Spinal cord (tissue), 10 donors: ENCODE measurements at places on chromosomes 1 and 21.
A peak's percentile ranks its signal among the peaks of the same experiment; 100 is the strongest.

GRCh38 chr1:50155541-50155940 lies 46.8 kb downstream of the ELAVL4 start:
- no peak overlapping the region for H3K27ac ChIP-seq
- no peaks in the 10 kb centered on the region for H3K4me1 ChIP-seq
- H3K27me3 ChIP-seq = no peaks in the 10 kb centered on the region
- no peak for DNase-seq
- H3K36me3 ChIP-seq = no peaks in the 10 kb centered on the region
- H3K4me3 ChIP-seq = no peak overlapping the region

- peak overlapping the region; percentile 47 for H3K27ac ChIP-seq
- DNase-seq = peak; percentile 81
- no peaks in the 10 kb centered on the region for H3K36me3 ChIP-seq
- H3K4me1 ChIP-seq = peaks cover 35% of the 10 kb centered on the region
These were observed 1.7 kb upstream of the KIF26B start for GRCh38 chr1:245153081-245153551.

DNA sequence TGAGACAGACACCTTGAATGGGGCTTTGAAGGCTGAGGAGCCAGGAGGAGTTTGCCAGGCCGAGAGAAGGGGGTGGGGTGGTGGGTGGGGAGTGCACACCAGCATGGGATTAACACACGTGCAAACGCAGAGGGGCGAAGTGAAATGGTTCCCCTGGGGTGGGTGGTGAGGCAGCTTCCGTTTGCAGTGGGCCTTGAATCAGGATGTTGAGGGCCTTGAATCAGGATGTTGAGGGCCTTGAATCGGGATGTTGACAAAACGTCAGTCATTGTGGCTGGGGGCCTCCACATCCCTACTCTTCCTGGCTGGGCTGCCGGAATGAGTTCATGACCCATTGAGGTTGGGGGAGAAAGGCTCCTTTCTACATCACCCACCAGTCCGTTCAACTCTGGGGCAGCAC lies 16.6 kb downstream of the LDLRAP1 start:
- H3K27me3 ChIP-seq = no peaks in the 10 kb centered on the region
- H3K36me3 ChIP-seq = peaks cover 24% of the 10 kb centered on the region
- peaks cover 51% of the 10 kb centered on the region for H3K4me1 ChIP-seq
- H3K27ac ChIP-seq = peak overlapping the region; percentile 22
- H3K4me3 ChIP-seq = no peak overlapping the region

GRCh38 chr1:201648907-201649721 lies 110.2 kb downstream of the NAV1 start:
- peak overlapping the region; percentile 96 for H3K27ac ChIP-seq
- H3K4me3 ChIP-seq = peak overlapping the region; percentile 79
- peak; percentile 85 for DNase-seq
- peaks cover 6% of the 10 kb centered on the region for H3K36me3 ChIP-seq
- H3K4me1 ChIP-seq = peaks cover 60% of the 10 kb centered on the region
- peaks cover 5% of the 10 kb centered on the region for H3K27me3 ChIP-seq

GRCh38 chr21:20968391-20968790 lies 29.8 kb upstream of the NCAM2 start:
- peak; percentile 42 for DNase-seq
- no peak overlapping the region for H3K4me3 ChIP-seq

GRCh38 chr1:224733027-224733911 lies 117.2 kb downstream of the CNIH3 start:
- H3K27me3 ChIP-seq = no peaks in the 10 kb centered on the region
- no peaks in the 10 kb centered on the region for H3K36me3 ChIP-seq
- DNase-seq = peak; percentile 41
- H3K4me1 ChIP-seq = peaks cover 12% of the 10 kb centered on the region

DNA sequence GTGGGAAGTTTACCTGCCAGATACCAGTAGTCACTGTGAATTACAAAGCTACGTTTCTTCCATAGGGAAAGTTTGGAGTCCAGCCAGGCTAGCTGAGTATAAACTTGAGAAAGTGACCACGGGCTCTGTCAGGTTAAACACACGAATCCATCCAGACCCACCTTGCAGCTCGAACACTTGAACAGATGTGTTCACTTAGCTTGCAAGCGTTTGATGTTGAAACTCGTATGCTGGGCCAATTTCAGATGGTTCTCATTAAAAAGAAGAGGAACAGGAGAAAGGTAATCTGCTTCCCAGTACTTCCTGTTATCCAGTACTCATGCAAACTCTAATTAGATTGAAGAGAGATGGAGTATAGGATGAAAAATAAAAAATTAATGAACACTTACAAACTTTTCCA lies 636.4 kb downstream of the SMYD3 start:
- no peak overlapping the region for H3K4me3 ChIP-seq
- no peak for DNase-seq
- no peak overlapping the region for H3K27ac ChIP-seq
- H3K27me3 ChIP-seq = no peaks in the 10 kb centered on the region

DNA sequence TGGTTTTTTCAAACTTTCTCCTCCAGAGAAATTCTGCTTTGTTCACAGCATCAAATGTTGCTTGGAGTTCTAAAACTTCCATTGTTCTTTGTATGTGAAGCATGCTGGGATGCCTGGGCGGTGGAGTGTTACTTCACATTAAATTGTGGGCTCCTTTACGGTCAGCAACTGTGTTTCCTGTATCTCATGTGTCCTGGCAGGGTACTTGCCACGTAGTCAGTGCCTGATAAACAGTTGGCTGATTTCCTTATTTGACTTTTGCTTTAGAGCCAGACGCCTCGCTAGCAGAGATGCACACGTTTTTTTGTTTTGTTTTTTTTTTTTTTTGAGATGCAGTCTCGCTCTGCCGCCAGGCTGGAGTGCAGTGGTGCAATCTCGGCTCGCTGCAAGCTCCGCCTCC lies 96.7 kb downstream of the UCK2 start:
- DNase-seq = no peak
- H3K4me1 ChIP-seq = no peaks in the 10 kb centered on the region
- no peaks in the 10 kb centered on the region for H3K27me3 ChIP-seq

DNA sequence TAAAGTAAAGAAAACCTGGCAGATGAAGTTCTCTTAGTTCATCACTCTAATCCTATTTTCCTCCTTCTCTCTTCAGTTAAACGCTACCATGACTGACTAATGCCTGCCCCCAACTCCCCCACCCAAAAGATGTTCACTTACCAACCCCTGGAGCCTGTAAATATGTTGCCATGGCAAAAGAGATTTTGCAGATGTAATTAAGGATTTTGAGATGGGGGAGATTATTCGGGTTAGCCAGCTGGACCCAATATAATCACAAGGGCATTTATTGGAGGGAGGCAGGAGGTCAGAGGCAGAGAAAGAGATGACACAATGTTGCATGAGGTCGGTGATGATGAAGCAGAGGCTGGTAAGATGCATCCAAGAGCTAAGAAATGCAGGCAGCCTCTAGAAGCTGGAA lies 69.3 kb upstream of the PPP2R5A start:
- H3K27me3 ChIP-seq = no peaks in the 10 kb centered on the region
- no peaks in the 10 kb centered on the region for H3K36me3 ChIP-seq
- H3K4me1 ChIP-seq = no peaks in the 10 kb centered on the region
- no peak for DNase-seq

DNA sequence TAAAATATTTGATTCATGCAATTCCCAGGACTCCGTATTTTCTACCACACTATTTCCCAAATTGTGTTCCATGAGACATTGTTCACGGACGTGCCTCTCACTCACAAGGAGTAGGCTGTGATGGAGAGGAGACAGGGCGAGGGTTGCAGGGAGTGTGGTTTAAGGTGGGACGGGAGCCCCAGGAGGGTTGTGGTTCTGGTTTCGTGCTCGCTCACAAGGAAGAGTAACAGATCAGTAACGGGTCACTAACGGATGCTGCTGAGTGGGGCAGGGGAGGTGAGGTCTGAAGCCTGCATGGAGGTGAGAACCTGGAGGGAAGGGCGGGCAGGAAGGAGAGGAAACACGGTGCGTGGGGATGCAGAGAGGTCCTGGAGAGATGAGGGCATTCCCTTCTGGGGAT lies 28.8 kb downstream of the TFF3 start:
- no peak overlapping the region for H3K4me3 ChIP-seq
- DNase-seq = no peak
- no peak overlapping the region for H3K27ac ChIP-seq
- peaks cover under 1% of the 10 kb centered on the region for H3K4me1 ChIP-seq
- H3K27me3 ChIP-seq = no peaks in the 10 kb centered on the region
- H3K36me3 ChIP-seq = peaks cover 66% of the 10 kb centered on the region

DNA sequence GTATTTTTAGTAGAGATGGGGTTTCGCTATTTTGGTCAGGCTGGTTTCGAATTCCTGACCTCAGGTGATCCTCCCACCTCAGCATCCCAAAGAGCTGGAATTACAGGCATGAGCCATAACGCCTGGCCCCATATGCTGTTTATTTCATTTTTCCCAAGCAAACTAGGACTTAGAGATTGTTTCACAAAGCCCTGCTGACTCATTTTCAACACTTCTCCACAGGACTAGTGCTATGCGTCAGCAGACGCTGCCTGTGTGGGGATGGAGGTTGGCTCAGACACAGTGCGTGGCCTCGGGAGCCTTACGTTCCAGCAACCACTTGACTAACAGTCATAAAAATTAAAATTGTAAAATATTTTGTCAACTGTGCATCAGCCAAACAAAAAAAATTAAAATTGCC lies 22.7 kb downstream of the PKNOX1 start:
- no peak overlapping the region for H3K27ac ChIP-seq
- peaks cover 11% of the 10 kb centered on the region for H3K4me1 ChIP-seq
- no peaks in the 10 kb centered on the region for H3K27me3 ChIP-seq
- no peak for DNase-seq

DNA sequence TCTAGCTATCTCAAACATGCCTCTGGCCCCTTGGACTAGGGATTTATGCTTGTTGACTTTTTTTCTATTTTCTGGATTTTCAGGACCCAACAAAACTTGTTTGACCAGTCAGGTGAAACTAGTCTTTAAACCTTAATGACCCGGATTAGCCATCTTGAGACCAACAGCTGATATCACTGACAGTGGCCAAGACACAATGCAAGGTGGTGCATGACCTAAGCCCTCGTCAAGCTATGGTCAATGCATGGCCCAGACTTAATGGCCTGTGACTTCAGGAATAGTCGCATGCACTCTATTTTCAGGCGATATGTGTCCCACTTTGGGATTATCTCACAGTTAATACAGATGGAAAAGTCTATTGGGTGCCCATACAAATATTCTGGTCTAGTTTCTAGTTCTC lies 190.4 kb downstream of the ZBTB18 start:
- no peak overlapping the region for H3K27ac ChIP-seq
- no peak for DNase-seq
- no peak overlapping the region for H3K4me3 ChIP-seq
- no peaks in the 10 kb centered on the region for H3K27me3 ChIP-seq

DNA sequence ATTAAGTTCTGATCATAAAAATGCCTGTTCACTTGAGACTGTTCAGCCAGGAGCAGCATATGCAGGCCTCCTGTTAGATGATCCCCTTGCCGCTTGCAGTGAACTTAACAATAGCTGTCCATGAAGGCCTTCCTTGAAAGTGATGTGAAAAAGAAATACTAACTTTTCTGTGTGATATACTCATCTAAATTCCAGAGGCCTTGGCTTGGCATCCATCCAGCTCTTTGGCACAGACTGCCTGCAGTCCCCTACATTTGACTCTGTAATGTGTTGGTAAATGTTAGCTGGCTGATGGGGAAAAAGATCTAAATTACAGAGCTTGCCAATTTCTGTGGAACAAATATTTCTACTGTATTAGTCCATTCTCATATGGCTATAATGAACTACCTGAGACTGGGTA lies 73.7 kb downstream of the KCNK2 start:
- no peaks in the 10 kb centered on the region for H3K36me3 ChIP-seq
- no peak overlapping the region for H3K27ac ChIP-seq
- DNase-seq = no peak
- H3K4me3 ChIP-seq = no peak overlapping the region

DNA sequence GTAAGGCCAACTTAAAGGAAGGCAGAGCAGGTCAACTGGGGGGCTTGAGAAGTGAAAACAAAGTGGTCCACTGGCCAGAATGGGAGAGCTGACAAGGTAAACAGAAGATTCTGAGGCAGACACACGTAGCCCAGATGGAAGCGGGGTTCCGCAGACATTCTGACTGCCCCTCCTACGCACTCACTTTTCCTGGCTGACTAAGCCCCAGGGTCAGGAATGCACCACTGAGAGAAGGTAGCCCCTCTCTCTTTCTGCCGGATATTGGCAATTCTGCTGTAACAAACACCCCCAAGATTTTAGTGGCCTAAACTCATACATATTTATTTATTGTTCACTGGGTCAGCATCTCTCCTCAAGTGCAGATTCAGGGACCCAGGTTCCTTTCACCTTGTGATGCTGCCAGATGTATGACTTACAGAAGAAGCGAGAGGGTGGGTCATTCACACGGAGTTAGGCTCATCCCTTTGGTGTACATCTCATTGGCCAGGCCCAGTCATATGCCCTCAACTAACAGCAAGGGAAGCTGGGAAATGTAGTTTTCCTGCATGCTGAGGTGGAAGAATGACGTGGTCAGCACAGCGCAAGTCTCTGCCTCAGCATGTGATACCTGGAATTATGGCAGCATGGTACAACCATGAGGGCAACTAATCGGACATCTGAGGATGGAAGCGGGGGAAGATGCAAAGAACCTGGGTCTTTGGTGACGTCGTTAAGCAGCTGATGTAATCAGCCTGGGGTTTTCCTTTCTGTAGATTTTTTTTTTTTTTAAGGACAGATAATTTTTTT lies 43.4 kb upstream of the MRPS6 start:
- no peak overlapping the region for H3K27ac ChIP-seq
- no peak overlapping the region for H3K4me3 ChIP-seq
- H3K36me3 ChIP-seq = no peaks in the 10 kb centered on the region
- DNase-seq = peak; percentile 72

- no peak for DNase-seq
- no peak within 1 kb of the TSS for H3K27ac ChIP-seq
- no peaks in the 10 kb centered on the region for H3K36me3 ChIP-seq
These were observed at the start of gene LHX4 for GRCh38 chr1:180229483-180230415. TSS of gene LHX4 (plus strand) at chr1:180230264. CDS start at chr1:180230530, 266 bp downstream.

DNA sequence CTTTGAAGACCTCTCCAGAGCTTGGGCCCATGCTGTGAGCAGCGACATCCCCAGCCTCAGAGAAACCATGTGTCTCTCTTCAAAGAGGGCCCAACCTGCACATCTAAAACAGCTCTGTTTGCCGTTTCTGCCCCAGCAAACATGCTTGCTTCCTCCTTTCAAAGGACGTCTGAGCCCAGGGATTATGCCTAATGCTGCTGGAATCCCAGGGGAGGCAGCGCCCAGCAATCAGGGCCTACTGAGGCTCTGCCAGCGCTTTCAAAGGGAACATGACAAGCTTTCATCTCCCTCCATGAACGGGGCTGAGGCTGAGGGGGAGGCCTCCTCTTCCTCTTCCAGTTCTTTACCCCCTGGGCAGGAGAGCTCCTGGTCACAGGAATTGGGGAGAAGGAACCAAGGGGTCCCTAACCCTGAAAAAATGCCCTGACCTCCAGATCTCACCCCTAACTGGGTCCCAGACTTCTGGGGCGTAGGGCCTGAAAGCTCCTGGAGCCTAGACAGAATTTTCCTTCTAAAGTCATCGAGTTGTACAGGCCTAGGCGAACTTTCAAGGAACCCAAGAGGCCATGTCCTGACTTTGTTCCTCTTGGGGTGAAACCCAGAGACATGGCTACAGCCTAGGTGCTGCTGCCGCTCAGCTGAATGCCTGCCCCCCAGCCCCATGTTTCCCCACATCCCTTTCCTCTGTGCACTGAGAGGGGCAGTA lies 13.4 kb upstream of the ASCL5 start:
- DNase-seq = no peak
- no peak overlapping the region for H3K27ac ChIP-seq
- H3K4me1 ChIP-seq = peaks cover 26% of the 10 kb centered on the region
